ENCODE measurements at places on chromosomes 3 and 15.

DNA sequence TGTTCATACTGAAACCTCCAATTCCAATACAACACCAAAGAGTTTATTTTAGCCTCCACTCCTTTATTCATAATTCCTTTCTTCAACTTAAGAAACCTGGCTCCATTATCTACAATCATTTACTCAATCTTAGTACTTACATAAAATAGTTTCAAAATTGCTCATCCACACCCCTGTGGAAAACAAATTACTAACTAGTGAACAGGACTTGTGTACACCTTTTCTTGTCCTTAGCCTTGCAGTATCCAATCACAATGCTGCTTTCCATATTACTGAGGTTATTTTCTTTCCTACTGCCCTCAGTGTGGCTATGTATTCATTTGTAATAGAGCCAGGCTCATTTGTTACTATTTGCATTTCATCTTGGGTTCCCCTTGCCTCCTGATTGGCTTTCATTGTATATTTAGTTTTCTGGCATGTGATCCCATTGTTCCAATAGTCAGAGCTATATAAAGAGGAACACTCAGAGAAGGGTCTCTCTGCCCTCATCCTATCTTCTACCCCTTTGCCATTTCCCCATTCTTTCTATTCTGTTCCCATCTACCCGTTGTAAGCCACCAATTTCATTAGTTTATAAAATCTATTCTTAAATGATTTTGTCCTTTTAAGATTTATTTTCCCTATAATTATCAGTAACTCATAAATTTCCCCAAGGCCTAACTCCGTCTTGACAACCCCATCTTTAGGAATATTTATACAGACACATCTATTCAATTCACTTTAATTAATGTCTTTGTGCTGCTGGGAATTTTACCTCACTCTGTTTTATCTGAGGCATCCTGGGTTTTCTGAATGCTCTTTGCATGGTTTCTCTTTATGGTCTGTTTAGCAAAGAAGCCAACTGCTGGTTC lies 67.9 kb upstream of the RBP1 start:
- DNase-seq: no peak

GRCh38 chr3:142839831-142840230 lies 49.1 kb downstream of the PCOLCE2 start:
- no peak for DNase-seq

DNA sequence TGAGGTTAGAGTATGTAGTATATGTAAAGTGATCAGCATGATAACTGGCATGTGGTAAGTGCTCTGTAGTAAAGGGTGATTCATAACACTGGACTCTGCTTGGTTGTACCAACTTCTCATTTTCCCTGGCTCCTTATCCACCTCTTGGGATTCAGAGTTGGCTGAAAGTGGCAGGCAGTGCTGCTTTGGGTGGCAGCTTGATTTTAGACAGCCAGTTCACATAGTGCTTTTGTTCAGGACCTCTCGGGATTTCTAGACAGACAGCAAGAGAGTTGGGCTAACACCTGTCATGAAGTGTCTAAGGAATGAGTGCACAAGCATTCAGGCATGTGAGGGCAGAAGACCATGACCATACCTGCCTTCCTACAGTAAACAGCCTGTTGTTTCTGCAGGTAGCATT lies 69.0 kb downstream of the RBM6 start:
- no peak for DNase-seq

- no peak for DNase-seq
These were observed 135.1 kb downstream of the ADAMTS17 start for GRCh38 chr15:100206643-100207042.

All from GM06990 (cell line).